Psoas muscle (tissue), 8 donors: ENCODE measurements at places on chromosomes 13 and 19. TPM values are rescaled to one million over a fixed set of nuclear protein-coding genes. Genes with fewer than 3 reads are reported as not detected.
A peak's percentile ranks its signal among the peaks of the same experiment; 100 is the strongest.

The ZNF175 gene
- 4.4 TPM for total RNA-seq

The RYR1 gene
- 572 TPM for total RNA-seq

The ZNF606 gene
- total RNA-seq: 4.7 TPM

- no peaks in the 10 kb centered on the region for H3K4me1 ChIP-seq
- no peak overlapping the region for H3K4me3 ChIP-seq
- no peak for DNase-seq
Measured at GRCh38 chr13:28394422-28394821, 100.5 kb downstream of the FLT1 start.

- H3K27me3 ChIP-seq: peaks cover 39% of the 10 kb centered on the region
- H3K36me3 ChIP-seq: peaks cover 11% of the 10 kb centered on the region
- H3K4me1 ChIP-seq: peaks cover 5% of the 10 kb centered on the region
- H3K4me3 ChIP-seq: peak within 1 kb of the TSS; percentile 62
- no peak for DNase-seq
- H3K27ac ChIP-seq: peak within 1 kb of the TSS; percentile 54
Measured at GRCh38 chr19:3606690-3607289, at the start of gene TBXA2R. TSS of gene TBXA2R (minus strand) at chr19:3606875. CDS start at chr19:3600634, 6,241 bp downstream.

DNA sequence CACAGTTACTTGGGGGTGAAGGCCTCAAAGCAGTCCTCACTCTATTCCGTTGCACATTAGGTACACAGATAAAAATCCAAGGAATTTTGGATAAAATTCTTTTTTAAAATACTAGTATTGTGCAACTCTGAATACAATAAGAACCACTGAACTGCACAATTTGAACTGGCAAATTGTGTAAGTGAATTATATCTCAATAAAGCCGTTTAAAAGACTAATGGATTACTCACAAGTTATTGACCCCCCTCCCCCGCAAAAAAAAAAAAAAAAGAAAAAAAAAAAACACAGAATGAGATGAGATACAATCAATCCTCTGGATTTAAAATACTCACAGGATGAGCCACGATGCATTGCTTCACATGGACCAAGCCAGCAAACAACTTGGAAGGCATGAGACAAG, 86.4 kb downstream of the CRYL1 start:
- H3K27me3 ChIP-seq: no peaks in the 10 kb centered on the region
- DNase-seq: no peak
- no peak overlapping the region for H3K27ac ChIP-seq
- H3K4me1 ChIP-seq: no peaks in the 10 kb centered on the region
- H3K4me3 ChIP-seq: no peak overlapping the region

The CEACAM16 gene
- not detected for total RNA-seq

GRCh38 chr19:40633207-40633606, 32.0 kb downstream of the LTBP4 start:
- DNase-seq: no peak
- H3K27me3 ChIP-seq: no peaks in the 10 kb centered on the region
- H3K4me3 ChIP-seq: no peak overlapping the region
- H3K36me3 ChIP-seq: peaks cover 4% of the 10 kb centered on the region
- H3K27ac ChIP-seq: no peak overlapping the region
- no peaks in the 10 kb centered on the region for H3K4me1 ChIP-seq

DNA sequence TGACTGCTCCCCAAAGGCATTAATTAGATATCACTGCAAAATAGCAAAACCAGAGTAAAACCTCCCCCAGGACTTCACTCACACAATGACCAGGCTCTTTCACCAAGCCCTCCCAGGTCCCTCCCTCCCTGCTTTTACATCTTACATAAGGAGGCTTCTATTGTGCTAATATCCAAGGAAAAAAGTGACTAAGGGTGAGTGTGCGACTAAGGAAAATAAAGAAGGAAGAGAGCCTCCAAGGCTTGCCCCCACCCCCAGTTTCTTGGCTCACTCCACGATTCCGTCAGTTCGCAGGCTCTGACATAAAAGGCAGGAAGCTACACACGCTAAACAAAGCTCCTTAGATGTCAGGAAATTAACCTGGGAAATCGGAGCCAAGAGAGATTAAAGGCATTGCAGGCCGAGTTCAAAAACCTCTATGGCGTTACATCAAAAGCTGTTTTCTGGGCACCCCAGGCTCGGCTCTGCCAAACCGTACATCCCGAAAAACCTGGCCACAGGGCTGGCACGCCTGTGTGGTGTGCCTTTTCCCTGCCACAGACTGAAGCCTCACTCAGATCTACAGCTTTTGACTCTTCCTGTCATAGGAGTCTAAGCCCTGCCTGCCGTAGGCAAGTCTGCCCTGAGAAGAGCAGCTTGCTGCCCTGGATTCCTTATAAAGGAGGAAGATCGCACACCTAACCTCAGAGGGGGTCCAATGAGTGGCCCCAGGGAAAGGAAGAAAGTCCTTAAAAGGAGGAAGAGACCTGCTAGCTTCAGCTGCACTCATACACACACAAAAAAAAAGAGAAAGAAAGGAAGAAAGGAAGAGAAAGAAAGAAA, 67.0 kb upstream of the SERP2 start:
- no peaks in the 10 kb centered on the region for H3K36me3 ChIP-seq
- no peaks in the 10 kb centered on the region for H3K27me3 ChIP-seq
- peak overlapping the region; percentile 75 for H3K27ac ChIP-seq

The LILRA2 gene
- 1.8 TPM for total RNA-seq

The SHISA2 gene
- total RNA-seq: 4.1 TPM

- no peaks in the 10 kb centered on the region for H3K27me3 ChIP-seq
- no peak overlapping the region for H3K27ac ChIP-seq
- no peaks in the 10 kb centered on the region for H3K36me3 ChIP-seq
- DNase-seq: no peak
- no peak overlapping the region for H3K4me3 ChIP-seq
Measured at GRCh38 chr13:105783261-105783660, 752.2 kb downstream of the EFNB2 start.

GRCh38 chr19:45442778-45443461, 19.2 kb upstream of the ERCC1 start:
- H3K4me1 ChIP-seq: peaks cover 17% of the 10 kb centered on the region
- H3K4me3 ChIP-seq: peak overlapping the region; percentile 64
- H3K27ac ChIP-seq: peak overlapping the region; percentile 85
- DNase-seq: no peak

GRCh38 chr13:35388441-35389355, 87.8 kb downstream of the MAB21L1 start:
- H3K27me3 ChIP-seq: no peaks in the 10 kb centered on the region
- DNase-seq: no peak
- H3K36me3 ChIP-seq: no peaks in the 10 kb centered on the region
- H3K4me3 ChIP-seq: no peak overlapping the region

The ADM5 gene
- 0.58 TPM for total RNA-seq

The FOSB gene
- 1.8 TPM for total RNA-seq

DNA sequence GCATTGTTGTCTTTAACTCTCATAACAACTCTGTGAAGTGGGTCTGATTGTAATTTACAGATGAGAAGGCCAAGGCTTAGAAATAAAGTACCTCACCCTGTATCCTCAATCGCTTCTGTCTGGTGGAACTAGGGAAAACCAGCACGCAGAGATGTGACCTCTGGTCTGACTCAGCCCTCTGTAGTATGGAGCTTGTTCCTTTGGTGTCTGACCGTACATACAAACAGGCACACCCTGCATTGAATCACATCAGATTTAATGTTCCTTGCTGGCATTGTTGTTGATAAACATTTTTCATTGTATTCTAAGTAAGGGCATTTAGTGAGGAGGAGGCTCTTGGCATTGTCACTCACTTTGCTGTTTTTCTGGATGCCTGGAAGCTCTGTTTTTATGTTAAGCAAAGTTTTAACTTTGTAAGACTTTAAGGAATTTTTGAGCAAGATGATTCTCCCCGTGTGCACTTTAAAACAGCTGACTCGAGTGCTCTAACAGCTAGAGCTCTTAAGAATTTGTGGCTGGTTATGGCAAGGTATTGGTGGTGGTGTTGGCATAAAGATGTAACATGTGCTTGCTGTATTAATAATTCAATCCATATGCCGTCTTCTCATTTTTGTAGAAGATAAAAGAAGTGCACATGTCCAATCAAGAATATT, 89.0 kb upstream of the SPATA13 start:
- no peaks in the 10 kb centered on the region for H3K4me1 ChIP-seq
- no peak overlapping the region for H3K4me3 ChIP-seq
- H3K27ac ChIP-seq: no peak overlapping the region
- DNase-seq: no peak

- DNase-seq: no peak
- H3K4me3 ChIP-seq: no peak overlapping the region
- no peaks in the 10 kb centered on the region for H3K36me3 ChIP-seq
- peaks cover 3% of the 10 kb centered on the region for H3K4me1 ChIP-seq
Measured at GRCh38 chr19:34096020-34096915, 76.0 kb upstream of the LSM14A start.

The LRRC4B gene
- total RNA-seq: 0.36 TPM

GRCh38 chr13:96379967-96380366, 290.1 kb downstream of the HS6ST3 start:
- H3K27me3 ChIP-seq: no peaks in the 10 kb centered on the region
- no peaks in the 10 kb centered on the region for H3K4me1 ChIP-seq
- no peak overlapping the region for H3K4me3 ChIP-seq
- no peaks in the 10 kb centered on the region for H3K36me3 ChIP-seq

The CHST8 gene
- not detected for total RNA-seq

- DNase-seq: peak; percentile 62
- H3K27ac ChIP-seq: no peak overlapping the region
- H3K4me3 ChIP-seq: no peak overlapping the region
- H3K27me3 ChIP-seq: no peaks in the 10 kb centered on the region
- H3K36me3 ChIP-seq: no peaks in the 10 kb centered on the region
Measured at GRCh38 chr19:37902668-37903067, 3.7 kb downstream of the WDR87 start.
